Activated naive CD8-positive, alpha-beta T cell treated with anti-CD3 and anti-CD28 coated beads for 36 hours (primary cell): ENCODE measurements at places on chromosomes 1 and 21. TPM values are rescaled to one million over a fixed set of nuclear protein-coding genes. Genes with fewer than 3 reads are reported as not detected.
A peak's percentile ranks its signal among the peaks of the same experiment; 100 is the strongest.

TMPRSS2 gene
- not detected for total RNA-seq

GRCh38 chr21:45388611-45389296 lies 16.2 kb upstream of the COL18A1 start:
- DNase-seq, result no peak

KRTAP25-1 gene
- total RNA-seq, result not detected

- peak; percentile 71 for DNase-seq
Observed at GRCh38 chr1:1000357-1001056, 610 bp upstream of the HES4 start.

- DNase-seq, result no peak
Observed at GRCh38 chr1:153659656-153660055, 1.2 kb downstream of the SNAPIN start.

EXO1 gene
- 94.8 TPM for total RNA-seq

SLC30A10 gene
- not detected for total RNA-seq

LRRC42 gene
- total RNA-seq, result 30.1 TPM

DNA sequence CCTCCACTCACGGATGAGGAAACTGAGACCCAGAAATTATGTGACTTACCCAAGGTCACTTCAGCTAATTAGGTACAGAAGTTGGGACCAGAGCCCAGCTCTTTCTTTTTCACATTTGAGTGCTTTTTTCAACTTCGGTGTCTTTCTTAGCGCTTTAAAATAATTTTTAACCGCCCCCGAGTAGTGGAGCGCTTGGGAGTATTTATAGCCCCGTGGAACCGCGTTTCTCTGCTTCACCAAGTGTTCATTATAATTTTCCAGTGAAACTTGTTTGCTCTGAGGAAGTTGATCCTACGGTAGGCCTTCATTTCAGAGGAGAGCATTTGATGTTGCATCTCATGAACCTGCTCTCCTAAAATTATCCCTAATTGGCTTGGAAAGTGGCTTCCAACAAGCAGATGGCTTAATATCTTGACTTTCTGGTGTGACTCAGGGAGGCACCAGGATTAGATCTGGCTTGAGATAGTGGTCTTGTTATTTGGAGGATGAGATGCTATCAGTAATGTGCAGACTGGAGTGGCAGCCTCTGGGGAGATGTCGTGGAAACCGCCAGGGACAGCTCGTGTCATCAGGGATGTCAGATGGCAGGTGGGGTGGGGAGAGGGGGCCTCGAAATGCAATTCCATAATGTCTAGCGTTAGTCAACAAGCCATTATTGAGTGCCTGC lies 321.3 kb downstream of the CAMTA1 start:
- no peak for DNase-seq

- DNase-seq, result no peak
Observed at GRCh38 chr1:88247666-88248065, 436.4 kb upstream of the PKN2 start.

- no peak for DNase-seq
Observed at GRCh38 chr1:222761083-222761482, 24.1 kb downstream of the FAM177B start.

GRCh38 chr1:11308699-11309224 lies 35.8 kb downstream of the UBIAD1 start:
- no peak for DNase-seq

DNA sequence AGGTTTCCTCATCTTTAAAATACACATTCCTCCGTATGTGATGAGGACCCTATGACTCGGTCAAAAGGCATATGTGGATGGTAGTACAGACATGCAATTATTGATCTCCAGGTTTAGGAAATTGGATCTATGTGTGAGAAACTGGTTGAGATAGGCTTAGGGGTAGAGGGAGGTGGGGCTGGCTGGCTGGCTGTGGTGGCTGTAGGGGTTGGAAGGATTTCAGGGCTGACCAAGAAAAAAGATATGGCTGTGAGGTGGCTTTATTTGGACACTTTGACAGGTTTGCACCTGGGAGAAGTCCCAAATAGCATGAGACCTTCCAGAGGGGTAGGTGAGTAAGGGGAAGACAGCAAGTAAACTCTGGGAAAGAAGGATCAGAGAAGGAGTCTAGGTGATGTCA lies 39.6 kb upstream of the ADAM30 start:
- no peak for DNase-seq

NCAM2 gene
- not detected for total RNA-seq

DNA sequence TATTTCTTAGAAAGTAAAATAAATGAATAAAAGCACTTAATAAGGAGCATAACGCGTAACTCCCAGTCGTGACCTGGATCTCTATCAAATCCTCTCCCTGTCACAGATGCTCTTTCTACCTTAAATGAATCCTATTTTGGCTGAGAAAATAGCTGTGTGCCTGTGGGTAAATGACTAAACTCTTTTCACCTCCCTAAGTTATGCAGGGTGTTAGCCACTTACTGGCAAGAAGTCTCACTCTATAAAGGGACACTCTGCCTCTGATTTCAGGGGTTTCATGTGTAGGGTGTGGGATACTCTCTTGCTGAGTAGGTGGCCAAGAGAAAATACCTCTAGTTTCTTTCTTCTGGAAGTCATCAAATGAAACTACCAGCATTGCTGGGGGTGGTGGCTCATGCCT lies 24.3 kb upstream of the PPP1R15B start:
- DNase-seq, result no peak

DNA sequence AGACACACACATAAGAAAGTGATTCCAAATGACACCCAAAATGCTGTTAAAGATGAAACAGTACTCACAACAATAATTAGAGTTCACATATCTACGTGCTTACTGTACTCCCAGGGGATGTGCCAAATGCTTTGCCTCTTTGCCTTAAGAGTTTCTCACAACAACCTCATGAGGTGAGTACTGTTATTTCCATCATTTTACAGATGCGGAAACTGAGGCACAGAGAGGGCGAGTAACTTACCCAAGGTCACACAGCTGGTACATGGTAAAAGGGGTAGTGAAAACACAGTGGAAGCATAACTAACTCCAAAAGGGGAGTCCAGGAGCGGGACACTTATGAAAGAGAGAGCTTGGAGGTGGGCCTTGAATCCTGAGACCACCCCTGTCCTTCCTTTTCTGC lies 171.8 kb downstream of the ACTL8 start:
- DNase-seq, result no peak

DNA sequence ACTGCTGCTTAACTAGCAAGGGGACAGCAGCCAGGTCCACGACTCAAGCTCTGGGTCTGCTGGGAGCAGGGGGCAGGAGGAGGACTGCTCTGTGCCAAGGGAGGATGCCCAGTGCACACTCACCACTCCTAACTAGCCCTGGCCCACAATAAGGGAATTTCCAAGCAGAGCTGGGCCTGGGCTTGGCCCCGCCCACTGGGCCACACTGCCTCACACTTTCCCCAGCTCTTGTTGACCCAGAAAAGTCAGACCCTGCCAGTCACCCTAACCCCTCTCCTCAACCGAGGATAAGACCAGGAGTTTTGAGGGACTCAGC lies 18.7 kb downstream of the SLC9A1 start:
- DNase-seq, result peak; percentile 26

FCAMR gene
- not detected for total RNA-seq

DNA sequence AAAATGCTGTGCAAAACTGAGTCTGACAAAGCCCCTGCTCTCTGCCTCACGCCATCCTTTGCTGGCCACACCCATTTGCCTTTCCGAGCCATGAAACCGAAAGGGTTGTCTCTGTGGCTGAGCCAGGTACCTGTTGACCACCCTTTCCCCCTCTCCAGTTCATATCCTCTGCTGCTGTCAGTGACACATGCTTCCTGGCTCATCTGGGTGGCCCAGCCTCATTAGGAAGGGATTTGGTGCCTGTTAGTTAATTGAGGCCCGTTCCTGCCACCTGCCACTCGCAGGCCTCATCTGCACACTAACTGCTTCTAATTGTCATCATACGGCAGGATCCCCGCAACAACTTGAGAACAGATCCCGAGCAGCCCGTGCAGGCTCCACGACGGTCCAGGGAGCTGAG lies 79.2 kb downstream of the OLIG1 start:
- DNase-seq, result no peak

GRCh38 chr1:164759144-164759920 lies 200.3 kb downstream of the PBX1 start:
- DNase-seq, result no peak

GRCh38 chr1:221470000-221470698 lies 271.7 kb downstream of the DUSP10 start:
- DNase-seq, result no peak

GRCh38 chr21:41648591-41649031 lies 118.2 kb downstream of the RIPK4 start:
- DNase-seq, result no peak

TSSK3 gene
- 0.48 TPM for total RNA-seq

DNA sequence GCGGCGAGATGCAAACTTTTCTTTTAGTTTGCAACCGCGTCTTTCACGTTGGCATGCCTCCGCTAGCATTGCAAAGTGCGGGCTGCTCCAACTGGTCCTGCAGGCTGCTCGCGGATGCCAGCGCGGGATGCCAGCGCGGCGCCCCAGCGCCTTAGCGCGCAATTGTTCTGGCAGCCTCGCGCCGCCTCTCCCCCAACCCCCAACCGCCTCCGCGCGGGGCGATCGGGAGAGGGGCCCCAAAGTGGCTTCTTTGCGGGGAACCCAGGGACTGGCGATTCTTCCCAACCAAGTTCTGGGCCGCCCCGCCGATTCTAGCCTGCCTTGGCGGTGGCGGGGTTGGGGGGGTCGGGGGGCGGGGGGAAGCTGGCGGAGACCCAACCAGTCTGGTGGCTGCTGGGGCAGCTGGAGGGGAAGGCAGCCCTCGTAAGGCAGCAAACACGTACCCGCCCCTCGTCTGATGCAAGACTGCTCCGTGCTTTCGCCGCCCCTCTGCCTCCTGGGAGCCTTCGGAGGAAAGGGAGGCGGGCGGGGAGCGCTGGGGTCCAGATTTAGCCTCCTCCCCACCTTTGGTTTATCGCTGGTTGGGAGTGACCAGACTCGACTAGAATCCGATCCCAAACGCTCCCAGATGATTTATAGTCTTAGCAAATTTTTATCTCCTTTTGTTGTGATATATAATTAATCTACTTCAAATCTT lies 756 bp downstream of the PHGDH start:
- DNase-seq, result peak; percentile 84

DNA sequence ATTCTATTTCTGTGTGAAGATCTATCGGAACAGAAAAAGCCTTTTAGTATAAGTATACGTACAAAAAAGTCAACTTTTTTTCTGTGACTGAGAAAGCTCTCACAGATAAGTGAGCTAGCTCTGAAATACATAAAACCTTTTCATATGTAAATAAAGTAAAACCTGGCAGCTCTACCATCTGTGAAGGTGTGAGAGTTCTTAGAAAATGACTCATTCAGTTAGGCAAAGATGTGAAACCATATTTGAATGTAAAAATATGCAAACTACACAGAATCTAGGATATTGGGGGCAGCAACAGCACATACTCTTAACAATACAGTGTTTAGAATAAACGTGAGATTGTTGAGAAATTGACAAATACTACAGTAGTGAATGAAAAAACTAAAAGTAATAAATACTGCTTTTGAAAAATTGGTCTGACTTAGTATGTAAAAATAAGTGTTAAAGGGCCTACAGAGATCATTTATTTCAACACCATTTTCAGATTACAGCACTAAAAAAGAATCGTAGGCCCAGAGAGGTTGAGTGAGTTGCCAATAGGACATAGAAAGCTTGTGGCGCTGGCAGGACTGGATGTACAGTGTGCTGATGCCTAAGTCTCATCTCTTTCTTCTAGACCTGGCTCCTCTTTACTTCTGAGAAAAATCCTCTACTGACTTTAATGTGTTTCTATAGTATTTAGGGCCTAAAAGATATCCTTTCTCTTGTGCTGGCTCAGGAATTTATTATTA lies 19.8 kb downstream of the ATP6V1G3 start:
- DNase-seq, result peak; percentile 8

GRCh38 chr1:173870252-173871075 lies 2.3 kb downstream of the ZBTB37 start:
- DNase-seq, result no peak

TBX15 gene
- total RNA-seq, result not detected

DNA sequence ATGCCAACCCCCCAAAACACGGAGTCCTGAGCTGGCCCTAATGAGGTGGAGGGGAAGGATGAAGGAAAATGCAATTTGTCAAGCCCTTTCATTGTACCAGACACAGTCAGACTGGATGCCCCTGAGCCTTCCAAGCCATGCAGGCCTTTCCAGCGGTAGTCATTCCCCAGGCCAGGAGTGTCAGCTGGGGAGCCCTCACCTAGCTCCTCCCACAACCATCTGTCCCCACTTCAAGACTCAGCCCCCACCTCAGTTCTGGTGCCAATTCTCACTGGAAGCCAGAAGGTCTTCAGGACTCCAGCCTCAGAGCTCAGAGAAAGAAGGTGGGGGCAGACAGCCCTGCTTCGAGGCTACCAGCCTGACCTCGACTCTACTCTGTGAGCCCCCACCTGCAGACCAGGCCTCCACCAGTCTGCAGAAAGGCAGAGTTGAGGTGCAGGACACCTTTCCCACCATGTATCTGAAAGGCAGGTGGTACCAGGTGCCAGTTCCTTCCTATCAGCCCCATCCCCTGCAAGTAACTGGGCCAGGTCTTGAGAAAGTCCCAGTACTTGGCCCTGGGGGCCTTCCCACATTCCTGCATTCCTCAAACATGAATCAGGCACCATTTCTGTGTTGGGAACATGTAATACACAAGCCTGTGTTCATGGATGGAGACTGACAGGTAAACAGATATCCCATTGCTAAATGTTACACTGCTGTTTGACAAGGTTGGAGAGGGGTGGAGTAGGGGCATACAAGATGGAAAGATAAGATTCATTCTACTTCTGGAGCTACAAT lies 180.6 kb upstream of the EDN2 start:
- DNase-seq, result no peak

- DNase-seq, result no peak
Observed at GRCh38 chr1:168227620-168228019, 1.8 kb downstream of the SFT2D2 start.

SLFNL1 gene
- 0.08 TPM for total RNA-seq

- no peak for DNase-seq
Observed at GRCh38 chr1:19461220-19461554, 24.2 kb downstream of the CAPZB start.

DNA sequence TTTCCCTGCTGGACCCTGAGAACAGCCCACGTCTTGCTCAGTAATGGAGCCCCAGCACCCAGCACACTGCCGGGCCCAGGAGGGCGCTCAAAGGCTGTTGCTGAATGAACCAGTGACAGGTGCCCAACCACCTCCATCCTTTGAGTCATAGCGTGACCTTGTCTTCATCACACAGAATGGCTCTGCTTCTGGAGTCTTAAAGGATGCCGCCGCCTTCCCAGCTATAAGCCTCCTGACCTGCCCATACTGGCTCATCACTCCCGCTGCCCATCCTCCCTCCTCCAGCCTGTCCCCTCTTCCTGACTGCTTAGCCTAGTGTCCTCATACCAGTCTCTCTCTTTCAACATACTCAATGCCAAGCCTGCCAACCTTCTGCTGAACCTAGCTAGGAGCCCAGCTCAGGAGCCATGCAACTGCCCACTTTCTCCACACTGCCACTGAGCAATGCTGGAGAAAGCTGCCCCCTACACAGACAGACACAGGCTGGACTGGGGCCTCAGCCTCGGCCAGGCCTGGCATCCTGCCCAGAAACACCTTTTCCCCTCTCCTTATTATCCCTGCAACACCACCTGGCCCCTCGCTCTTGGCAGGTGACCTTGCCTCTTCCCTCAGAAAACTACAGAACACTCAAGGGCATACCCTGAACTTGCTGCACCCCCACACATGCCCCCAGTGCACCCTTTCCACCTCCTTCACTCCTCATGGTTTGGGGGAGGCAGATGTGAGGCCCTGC lies 14.1 kb downstream of the TTC39A start:
- DNase-seq, result no peak

- no peak for DNase-seq
Observed at GRCh38 chr1:100485855-100486258, 52.1 kb upstream of the GPR88 start.

LCE2A gene
- not detected for total RNA-seq
